ENCODE measurements at places on chromosomes 6 and 20. TPM values are rescaled to one million over a fixed set of nuclear protein-coding genes. Genes with fewer than 3 reads are reported as not detected.

Gene PRSS35
- 0.07 TPM for total RNA-seq

Gene ZKSCAN4
- total RNA-seq: 6.4 TPM

Gene BACH2
- 0.71 TPM for total RNA-seq

Gene HLA-DOB
- total RNA-seq: not detected

Gene KIAA1586
- 27.4 TPM for total RNA-seq

Gene POU3F2
- total RNA-seq: not detected

Gene C20orf141
- not detected for total RNA-seq

Gene HSF2
- 16.7 TPM for total RNA-seq

Gene CST1
- total RNA-seq: not detected

Gene TGM3
- not detected for total RNA-seq

Gene SRMS
- not detected for total RNA-seq

Gene STMND1
- total RNA-seq: not detected

Gene COL11A2
- total RNA-seq: 10.4 TPM

Gene PHACTR2
- total RNA-seq: 98.1 TPM

Gene SEMG1
- total RNA-seq: not detected

Gene FAM209B
- total RNA-seq: not detected

Gene C6orf141
- 0.17 TPM for total RNA-seq

Gene CST5
- total RNA-seq: not detected

Gene PROKR2
- not detected for total RNA-seq

Gene LY86
- total RNA-seq: not detected

Gene FOXA2
- total RNA-seq: not detected

Gene C6orf58
- not detected for total RNA-seq

Gene BMP5
- total RNA-seq: not detected

Gene AVP
- total RNA-seq: not detected

Gene CDH4
- 8.8 TPM for total RNA-seq

Gene UNC5CL
- not detected for total RNA-seq

Gene TP53RK
- total RNA-seq: 25.2 TPM

Gene DEFB132
- total RNA-seq: not detected

Gene TBP
- 32.8 TPM for total RNA-seq

Gene BRD2
- 96.4 TPM for total RNA-seq

Gene SALL4
- 55.8 TPM for total RNA-seq

All from G401 (cell line).